ENCODE measurements at places on chromosomes 2 and 18.
A peak's percentile ranks its signal among the peaks of the same experiment; 100 is the strongest.

DNA sequence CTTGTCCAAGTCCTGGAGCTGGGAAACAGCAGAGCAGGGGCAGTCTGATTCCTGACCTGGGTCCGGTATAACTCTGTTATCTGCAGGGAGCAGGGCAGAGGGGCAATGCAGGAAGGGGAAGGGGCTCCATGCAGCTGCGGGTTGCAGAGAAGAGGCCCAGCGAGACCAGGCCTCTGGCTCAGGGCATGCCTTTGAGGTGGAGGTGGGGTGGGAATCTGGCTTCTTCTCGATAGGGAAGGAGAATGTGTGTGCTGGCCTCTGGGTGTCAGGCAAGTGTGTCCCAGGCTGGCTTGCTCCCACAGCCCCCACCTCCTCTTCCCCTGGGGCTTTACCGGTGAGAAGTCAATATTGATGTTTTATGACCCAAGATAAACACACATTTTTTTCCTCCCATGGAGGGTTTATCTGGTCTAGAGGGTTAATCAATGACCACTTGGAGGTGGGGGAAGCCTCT is 187.1 kb upstream of the HAAO start:
- no peak for DNase-seq

DNA sequence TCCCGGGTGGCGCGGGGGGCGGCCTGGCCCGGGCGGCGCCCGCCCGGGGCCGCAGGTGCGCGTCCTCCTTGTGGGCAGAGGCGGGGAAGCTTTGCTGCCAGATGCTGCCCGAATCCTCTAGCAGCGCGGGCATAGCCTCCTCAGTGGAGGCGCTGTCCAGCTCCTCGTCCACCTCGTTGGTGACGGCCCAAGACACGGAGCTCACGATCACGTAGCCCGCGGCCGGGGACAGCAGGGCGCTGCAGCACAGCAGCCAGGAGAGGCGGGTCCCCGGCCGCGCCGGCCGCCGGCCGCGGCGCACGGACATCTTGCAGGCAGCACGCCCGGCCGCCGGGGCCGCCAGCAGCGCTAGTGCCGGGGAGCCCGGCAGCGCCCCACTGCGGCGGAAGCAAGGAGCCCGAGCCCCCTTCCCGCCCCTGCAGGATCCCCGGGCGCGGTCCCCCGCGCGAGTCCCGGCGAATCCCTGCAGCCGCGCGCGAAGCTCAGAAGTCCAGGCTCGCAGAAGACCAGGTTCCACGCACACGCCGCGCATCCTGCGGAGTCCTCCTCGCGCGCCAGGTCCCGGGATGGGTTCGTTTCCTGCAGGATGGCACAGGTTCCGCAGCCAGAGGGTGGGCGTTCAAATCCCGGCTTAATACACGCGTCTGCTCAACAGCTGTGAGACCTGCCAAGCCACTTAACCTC is at the start of gene CREG2:
Gene CREG2, minus strand, starts transcription at position 353 of the 684 bp plus-strand sequence. Its CDS starts 46 bp downstream, at position 307.
- peak; percentile 21 for DNase-seq

GRCh38 chr18:76980663-76981395 is 151.8 kb downstream of the MBP start:
- DNase-seq, result no peak

GRCh38 chr2:229130522-229130921 is 140.6 kb downstream of the PID1 start:
- DNase-seq, result no peak

DNA sequence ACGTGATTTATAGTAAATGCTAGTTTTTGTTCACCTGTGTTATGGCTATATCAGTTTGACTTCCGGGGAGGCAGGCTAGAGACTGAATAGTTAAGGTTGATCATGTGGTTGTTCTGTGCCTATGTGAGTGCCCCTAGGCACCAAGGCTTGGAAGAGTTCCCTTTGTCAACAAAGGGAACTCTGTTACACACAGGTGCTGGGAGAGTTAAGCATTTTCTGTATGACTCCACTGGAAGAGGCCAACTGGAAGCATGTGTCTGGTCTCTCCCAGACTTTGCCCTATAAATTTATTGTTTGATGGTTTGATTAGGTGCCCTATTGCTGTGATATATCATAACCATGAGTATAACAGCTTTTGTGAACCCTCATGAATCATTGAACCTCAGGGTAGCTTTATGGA is 63.8 kb downstream of the ARL6IP6 start:
- DNase-seq, result no peak

Measured in GM19239 (cell line).